ENCODE measurements at places on chromosomes 3 and 15.

DNA sequence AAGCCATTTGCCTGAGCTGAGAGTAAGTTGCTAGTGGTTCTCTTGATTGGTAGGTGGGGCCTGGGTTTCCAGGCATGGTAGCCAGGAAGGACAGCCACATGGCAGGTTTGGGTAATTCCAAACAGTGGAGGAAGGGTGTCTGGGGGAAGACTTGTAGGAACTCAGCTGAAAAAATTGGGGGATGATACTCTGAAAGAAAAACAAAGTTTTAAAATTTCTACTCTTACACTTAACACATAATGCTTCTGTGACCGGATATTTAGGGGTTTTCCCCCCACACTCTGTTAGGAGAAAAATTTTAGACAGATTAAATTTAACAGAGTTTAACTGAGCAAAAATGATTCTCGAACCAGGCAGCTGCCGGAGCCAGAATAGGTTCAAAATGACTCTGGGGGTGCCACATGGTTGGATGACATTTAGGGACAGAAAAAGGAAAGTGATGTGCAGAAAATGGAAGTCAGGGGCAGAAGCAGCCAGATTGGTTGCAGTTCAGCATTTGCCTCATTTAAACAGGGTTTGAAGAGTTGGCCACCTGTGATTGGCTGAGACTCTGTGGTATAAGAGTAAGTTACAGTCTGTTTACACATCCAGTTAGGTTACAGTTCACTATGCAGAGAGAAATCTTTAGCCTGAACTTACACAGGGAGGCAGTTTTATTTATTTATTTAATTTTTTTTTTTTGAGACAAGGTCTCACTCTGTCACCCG, 8.1 kb downstream of the B2M start:
- no peak for DNase-seq

- DNase-seq = no peak
Measured at GRCh38 chr3:171258316-171258715, 201.9 kb downstream of the TNIK start.

- DNase-seq = no peak
Measured at GRCh38 chr3:48928679-48929078, 10.0 kb downstream of the ARIH2 start.

- peak; percentile 42 for DNase-seq
Measured at GRCh38 chr15:90665288-90666134, 51.6 kb upstream of the BLM start.

DNA sequence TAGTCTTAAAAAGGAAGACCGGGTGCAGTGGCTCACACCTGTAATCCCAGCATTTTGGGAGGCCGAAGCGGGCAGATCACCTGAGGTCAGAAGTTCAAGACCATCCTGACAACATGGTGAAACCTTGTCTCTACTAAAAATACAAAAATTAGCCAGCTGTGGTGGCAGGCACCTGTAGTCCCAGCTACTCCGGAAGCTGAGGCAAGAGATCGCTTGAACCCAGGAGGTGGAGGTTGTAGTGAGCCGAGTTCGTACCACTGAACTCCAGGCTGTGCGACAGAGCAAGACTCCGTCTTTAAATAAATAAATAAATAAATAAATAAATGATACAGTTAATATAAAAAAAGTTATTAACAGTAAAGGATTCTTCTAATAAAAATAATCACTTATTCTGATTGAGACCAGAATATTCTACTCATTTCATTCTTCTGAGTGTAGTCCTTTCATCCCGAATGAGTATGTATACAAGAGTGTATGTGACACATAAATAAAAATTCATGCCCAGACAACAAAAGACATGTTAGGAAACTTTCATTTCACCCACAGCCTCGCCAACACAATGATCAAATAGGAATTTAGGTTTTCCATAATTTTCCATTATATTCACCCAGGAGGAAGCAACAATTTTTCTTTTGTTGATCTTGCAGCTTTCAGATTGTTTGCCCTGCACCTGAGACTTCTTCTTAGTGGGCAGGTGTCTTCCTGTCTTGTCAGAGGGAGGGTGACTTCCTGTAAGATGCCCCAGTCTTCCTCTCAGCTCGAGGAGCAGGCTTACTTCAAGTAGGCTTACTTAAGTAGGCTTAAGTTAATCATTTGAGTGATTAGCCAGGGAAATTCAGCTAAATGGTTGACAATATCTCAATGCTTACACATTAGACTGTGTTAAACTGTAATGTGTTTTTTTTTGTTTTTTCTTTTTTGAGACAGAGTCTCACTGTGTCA, 7.8 kb upstream of the NUP210 start:
- DNase-seq = no peak

GRCh38 chr15:35506272-35506870, 39.6 kb downstream of the DPH6 start:
- no peak for DNase-seq

- DNase-seq = no peak
Measured at GRCh38 chr3:41521010-41521655, 321.8 kb downstream of the CTNNB1 start.

DNA sequence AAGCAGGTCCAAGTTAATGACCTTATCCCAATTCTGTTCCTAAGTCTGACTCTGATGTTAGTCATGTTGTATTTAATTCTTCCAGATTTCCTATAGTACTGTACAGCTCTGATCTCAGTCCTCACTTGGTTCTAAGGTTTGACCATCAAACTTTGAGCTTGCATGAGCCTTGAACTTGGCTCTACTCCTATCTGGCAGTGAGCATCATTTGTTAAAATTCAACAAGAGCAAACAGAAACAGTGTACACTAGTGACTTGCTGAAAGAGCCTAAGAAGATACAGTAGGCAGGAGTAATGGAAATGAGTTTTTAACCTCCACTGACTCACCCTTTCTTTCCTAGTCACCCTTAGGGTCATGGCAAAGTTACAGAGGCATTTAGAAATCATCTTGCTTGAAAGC, 451.1 kb upstream of the TPRG1 start:
- no peak for DNase-seq

DNA sequence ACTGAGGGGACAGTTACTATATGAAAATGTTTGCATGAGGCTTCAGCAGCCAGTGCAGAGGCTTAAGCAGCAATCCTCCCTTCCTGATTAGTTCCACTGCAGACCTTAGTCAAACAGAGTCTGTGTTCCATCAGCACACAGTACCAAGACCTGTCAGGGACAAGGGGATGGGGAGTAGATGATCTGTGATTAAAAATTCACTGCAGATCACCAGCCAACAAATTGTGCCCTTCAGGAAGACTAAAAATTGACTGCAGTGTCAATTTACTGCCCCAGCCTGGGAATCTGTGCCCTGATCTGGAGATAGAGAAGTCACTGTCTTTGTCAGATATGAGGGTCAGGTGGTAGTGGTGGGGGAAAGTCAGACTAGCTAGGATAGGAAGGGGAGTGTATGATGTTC, 13.8 kb upstream of the NMNAT3 start:
- DNase-seq = no peak

- DNase-seq = peak; percentile 61
Measured at GRCh38 chr15:74396445-74397238, 29.2 kb upstream of the CYP11A1 start.

DNA sequence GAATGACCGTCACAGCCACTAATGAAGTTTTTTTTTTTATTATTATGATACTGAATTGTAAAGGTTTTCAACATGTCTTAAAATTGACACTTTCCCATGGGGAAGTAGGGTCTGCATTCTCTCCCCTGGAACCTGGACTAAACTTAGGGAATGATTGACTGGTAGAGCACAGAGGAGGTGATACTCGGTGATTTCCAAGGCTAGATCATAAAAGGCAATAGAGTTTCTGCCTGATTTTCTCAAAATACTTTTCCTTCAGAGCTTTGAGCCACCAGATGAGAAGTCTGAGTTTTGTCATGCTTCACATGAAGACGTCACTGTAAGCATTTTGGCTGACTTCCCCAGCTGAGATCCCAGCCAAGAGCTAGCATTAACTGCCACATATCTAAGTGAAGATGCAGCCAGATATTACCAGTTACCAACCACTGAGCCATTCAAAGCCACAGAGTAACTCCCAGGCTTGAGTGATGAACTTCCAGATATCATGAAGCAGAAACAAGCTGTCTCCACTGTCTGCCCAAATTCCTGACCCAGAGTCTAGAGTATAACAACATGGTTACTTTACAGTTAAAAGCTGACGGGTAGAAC, 105.8 kb downstream of the LSAMP start:
- DNase-seq = peak; percentile 36

DNA sequence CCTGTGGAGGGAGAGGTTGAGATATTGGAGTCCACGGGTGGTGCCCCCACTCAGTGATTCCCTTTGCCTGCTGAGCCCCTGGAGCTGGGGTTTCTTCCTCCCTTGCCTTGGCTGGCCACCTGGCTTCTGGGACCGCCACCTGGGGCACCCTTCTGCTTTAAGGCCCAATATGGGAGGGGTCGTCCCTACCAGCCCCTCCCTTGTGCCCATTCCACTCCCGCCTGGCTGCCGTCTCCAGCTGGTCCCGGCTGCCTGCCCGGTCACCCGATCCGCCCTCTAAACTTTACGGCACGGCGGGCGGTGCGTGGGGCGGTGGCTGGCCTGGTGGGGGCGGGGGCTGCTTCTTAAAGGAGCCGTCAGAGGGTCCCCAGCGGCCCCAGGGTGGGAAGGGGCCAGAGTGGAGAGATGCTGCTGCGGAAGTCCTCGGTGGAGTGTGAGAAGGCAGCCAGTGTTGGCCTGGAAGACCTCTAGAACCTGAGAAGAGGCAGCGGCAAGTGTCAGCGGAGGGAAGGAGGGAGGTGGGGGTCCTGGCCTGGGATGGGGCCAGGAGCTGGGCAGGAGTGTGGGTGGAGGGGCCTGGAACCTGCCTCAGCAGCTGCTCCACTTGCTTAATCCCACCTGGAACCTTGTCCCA, 1.6 kb upstream of the SEMA3B start:
- peak; percentile 84 for DNase-seq

DNA sequence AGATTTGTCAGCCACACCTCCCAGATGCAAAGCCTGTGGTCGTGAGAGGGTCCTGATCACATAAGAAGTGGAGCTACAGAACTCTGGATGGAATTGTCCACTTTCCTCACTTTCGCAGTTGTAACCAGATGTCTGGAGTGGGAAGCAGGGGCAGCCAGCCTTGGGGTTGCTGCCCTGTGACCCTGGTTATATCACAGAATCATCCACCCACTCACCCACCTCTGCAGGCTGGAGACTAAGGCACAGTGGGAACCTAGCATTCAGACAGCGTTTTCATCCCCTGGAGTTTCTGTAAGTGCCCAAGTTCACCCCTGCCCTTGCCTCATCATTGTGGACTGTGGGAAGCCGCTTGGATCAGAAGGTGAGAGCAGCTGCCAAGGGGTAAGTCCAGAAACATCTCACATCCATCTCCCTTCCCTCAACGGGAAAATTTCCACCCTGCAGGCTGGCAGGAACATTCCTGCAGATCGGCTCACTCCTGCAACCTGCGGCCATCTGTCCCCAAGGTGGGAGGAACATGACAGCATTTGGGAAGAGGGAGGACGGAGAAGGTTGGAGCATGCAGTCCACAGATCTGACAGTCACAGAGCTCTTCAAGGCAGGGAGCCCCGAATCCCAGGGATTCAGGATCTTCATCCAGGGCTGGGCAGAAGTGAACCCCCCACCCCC, 2.9 kb upstream of the IQSEC1 start:
- DNase-seq = no peak

DNA sequence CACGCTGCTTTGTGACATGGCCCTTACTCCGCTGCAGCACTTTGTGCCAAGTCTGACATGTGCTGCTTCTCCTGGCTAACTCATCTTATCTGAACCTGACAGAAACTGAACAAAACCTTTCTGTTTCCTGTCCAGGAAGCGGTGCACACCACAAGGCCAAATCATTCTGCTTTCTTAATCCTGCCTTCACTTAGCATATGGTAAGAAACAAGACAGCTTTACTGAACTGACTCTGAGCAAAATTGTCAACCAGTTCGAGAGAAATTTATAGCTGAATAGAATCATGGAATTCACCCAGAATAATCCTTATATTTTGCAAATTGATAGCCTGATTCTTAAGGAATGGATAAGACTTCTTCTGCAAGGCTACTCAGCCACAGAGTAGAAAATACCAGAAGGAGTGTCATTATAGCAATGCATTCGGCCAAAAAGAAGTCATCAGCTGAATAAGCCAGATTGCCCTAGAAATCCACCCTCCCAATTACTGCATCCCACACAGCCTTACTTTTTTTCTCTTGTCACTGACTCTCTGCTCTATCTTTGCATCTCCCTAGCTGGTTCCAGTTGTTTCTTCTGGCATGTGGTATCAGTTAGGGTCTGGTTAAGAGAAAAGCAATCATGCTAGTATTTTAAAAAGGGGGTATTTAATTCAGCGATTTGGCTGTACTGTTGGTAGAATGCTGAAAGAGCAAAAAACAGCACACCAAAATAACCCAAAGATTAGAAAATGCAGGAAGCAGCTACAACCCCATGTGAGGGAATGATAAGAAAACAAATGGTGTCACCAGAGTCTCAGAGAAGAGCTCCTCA, 41.6 kb upstream of the STRIT1 start:
- DNase-seq = peak; percentile 21

- no peak for DNase-seq
Measured at GRCh38 chr15:93217343-93217742, 128.3 kb upstream of the RGMA start.

DNA sequence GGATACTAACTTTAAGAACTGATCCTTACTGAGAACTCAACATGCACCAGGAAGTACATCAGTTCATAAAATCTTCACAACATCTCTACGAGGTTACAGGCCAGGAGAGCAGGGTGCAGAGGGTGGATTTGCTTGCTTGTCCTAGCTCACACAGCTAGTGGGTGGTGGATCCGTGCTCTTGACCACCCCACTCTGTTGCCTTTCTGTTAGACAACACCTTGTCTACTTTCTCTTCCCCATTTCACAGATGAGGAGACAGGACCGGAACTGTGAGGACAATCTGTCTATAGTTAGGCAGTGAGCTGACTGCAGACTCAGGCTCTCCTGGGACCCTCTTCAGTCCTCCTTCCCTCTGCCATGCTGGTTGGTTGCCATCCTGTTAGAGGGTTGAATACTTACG, 221.7 kb upstream of the TLE3 start:
- DNase-seq = peak; percentile 61

GRCh38 chr3:106013971-106014370, 145.2 kb upstream of the CBLB start:
- no peak for DNase-seq

GRCh38 chr3:148815316-148816110, 12.1 kb upstream of the CPB1 start:
- DNase-seq = peak; percentile 12

- DNase-seq = no peak
Measured at GRCh38 chr3:49300595-49300994, 23.6 kb upstream of the C3orf62 start.

- DNase-seq = no peak
Measured at GRCh38 chr15:99441871-99442251, 123.9 kb upstream of the MEF2A start.

GRCh38 chr3:33355611-33356010, 78.4 kb downstream of the FBXL2 start:
- no peak for DNase-seq
